Activated CD4-positive, alpha-beta T cell treated with anti-CD3 and anti-CD28 coated beads for 36 hours (primary cell): ENCODE measurements at places on chromosomes 7 and 10.

DNA sequence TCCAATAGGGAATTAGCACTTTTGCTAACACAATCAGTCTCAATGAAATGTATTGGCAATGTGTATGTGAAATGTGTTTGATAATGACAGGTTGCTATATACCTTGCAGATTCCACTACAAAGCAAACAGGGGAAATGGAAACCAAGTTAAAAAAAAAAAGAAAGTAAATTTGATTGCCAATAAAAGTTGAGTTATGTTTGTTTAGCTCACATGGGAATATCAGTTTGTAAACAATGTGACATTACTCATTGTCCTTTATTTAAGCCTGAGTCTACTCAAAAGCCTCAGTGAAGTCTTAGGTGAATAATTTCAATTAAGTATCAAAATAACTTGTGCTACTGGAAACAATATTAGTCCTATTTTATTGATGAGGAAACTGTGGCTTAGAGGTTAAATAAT is 285.2 kb downstream of the CACNA2D1 start:
- no peak for DNase-seq

DNA sequence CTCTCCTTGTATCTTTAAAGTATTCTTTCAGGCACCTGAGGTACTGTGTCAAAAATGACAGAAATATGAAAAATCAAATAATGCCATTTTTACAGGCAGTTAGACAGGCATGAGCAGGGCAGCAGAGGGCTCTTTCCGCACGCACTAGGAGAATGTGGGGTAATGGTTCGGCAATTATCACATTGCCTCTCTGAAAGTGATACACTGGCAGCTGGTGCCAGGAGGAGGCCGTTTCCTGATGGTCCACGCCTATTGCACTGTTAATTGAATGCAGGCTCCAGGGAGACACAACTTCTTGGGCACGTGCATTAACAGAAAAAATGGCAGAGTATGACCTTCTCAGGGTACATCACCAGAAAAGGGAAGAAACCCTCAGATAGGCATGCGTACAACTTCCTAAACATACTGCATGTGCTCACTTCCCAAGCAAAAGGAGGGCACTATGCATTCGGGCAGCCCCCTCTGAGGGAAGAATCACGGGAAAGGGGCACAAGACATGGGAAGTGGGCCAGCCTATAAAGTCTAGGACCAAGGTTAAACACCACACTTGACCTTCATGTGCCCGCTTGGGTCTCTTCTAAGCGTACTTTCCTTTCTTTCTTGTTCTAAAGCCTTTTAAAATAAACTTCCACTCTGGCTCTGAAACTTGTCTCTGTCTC is 161.7 kb downstream of the TNS3 start:
- no peak for DNase-seq

DNA sequence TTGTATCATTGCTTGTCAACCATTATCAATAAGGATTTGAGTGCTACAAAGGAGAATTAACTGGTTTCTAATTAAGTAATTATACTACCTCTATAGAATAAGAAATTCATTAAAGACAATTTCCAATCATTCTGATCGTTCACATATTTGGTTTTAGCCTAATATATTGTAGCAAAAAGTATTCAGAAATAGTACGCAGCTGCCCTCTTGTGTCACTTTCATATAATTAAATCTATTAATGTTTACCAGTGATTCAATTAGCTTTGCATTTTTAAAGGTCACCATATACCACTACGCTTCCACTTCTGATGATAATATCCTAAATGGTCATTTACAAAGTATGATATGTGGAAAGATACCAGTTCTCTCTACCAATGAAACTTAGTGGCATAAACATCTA is 128.3 kb downstream of the NEBL start:
- DNase-seq: no peak

DNA sequence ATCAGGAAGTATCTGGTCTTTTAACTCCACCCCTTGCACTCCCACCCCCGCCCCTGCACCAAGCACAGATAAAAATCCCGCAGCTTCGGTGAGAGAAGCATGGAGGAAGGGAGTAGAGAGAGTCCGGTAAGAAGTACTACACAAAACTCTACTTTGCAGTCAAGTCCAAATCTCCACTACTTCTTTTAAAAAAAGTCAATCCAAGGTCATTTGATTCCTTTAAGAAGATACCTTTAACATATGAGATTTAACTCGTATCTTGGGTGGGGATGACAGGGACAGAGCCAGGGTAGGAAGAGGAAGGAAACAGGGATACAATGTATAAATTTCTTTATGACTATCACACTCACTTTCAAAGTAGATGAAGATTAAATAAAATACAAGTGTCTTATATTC is 132.1 kb downstream of the NRBF2 start:
- peak; percentile 69 for DNase-seq

DNA sequence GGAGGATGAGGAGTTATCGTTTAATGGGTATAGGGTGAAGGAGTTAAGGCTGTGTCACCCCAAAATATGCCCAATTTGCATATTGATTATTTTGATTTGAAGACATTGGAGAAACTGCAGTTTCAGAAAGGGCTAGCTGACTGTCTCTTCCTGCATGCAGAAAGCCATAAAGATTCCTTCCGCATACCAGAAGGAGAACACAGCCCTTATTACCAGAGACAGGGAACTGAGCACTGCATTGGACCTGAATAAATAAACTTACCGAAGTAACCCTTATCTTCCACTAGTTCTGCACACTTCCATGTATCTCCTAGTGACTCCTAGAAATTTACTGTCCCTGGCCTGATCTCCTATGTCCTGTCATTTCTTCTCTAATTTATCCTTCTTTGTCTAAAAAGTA is 821.9 kb upstream of the AUTS2 start:
- no peak for DNase-seq

DNA sequence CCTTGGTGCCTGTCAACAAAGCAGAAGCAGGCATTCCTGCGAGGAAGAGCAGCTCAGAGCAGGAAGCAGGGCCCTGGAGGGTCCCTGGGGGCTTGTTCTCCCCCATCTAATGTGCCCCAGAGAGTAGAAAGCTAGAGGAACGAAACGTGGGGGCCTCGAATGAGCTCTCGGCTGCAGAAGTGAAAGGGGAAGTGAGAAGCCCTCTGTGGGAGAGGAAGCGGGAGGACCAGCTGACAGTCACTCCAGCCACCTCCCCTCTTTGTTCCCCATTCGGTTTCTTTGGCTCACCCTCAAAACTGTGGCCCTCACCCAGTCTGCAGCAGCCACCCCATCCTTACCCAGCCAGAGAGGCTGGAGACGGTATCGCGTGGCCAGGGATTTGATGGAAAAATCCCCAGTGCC is 25.0 kb downstream of the C10orf105 start:
- peak; percentile 42 for DNase-seq

GRCh38 chr7:910441-910861 is 34.1 kb downstream of the GET4 start:
- DNase-seq: no peak
